ENCODE measurements at places on chromosomes 4 and X.
A peak's percentile ranks its signal among the peaks of the same experiment; 100 is the strongest.

GRCh38 chr4:120085705-120086104 lies 19.1 kb upstream of the MAD2L1 start:
- no peaks in the 10 kb centered on the region for H3K4me1 ChIP-seq
- no peak overlapping the region for H3K4me3 ChIP-seq
- no peak overlapping the region for H3K27ac ChIP-seq
- no peaks in the 10 kb centered on the region for H3K36me3 ChIP-seq

DNA sequence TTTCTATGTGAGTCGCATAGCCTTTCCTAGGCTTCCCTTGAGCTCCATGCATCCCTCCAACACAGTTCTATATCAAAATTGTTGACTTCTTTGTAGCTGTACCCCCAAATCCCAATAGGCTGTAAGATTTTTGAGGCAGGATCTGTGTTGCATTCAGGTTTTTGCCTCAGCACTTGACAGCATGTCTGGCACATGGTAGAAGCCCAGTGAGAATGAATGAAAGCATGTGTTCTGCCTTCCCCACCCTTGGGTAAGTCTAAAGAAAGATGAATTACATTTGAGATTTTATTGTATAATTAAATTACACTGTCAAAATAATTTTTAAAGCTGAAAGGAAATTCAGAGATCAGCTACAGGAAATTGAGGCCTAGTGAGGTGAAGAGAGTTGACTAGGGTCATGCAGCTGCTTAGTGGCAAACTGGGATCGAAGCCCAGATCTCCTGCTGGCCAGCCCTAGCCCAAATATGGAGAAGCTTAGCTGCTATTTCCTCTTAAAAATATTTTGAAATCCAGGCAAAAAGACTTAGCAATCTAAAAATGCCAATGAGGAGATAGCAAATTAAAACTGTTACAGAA lies 122.5 kb downstream of the SPATA18 start:
- no peaks in the 10 kb centered on the region for H3K36me3 ChIP-seq
- DNase-seq, result no peak
- peaks cover 8% of the 10 kb centered on the region for H3K4me1 ChIP-seq
- H3K27ac ChIP-seq, result no peak overlapping the region
- H3K27me3 ChIP-seq, result no peaks in the 10 kb centered on the region

GRCh38 chr4:141578451-141578850 lies 57.9 kb upstream of the IL15 start:
- no peaks in the 10 kb centered on the region for H3K27me3 ChIP-seq
- H3K4me1 ChIP-seq, result no peaks in the 10 kb centered on the region
- H3K4me3 ChIP-seq, result no peak overlapping the region

GRCh38 chrX:7614616-7615015 lies 228.4 kb upstream of the VCX start:
- DNase-seq, result no peak
- no peaks in the 10 kb centered on the region for H3K4me1 ChIP-seq
- no peaks in the 10 kb centered on the region for H3K27me3 ChIP-seq
- H3K27ac ChIP-seq, result no peak overlapping the region
- H3K36me3 ChIP-seq, result no peaks in the 10 kb centered on the region

- H3K27ac ChIP-seq, result no peak overlapping the region
- H3K4me3 ChIP-seq, result no peak overlapping the region
- H3K4me1 ChIP-seq, result peaks cover 4% of the 10 kb centered on the region
Measured at GRCh38 chr4:3502941-3503936, 29.0 kb downstream of the LRPAP1 start.

GRCh38 chrX:41471786-41472185 lies 24.6 kb downstream of the NYX start:
- H3K36me3 ChIP-seq, result no peaks in the 10 kb centered on the region
- DNase-seq, result no peak
- H3K27me3 ChIP-seq, result no peaks in the 10 kb centered on the region
- H3K27ac ChIP-seq, result no peak overlapping the region
- H3K4me1 ChIP-seq, result no peaks in the 10 kb centered on the region

DNA sequence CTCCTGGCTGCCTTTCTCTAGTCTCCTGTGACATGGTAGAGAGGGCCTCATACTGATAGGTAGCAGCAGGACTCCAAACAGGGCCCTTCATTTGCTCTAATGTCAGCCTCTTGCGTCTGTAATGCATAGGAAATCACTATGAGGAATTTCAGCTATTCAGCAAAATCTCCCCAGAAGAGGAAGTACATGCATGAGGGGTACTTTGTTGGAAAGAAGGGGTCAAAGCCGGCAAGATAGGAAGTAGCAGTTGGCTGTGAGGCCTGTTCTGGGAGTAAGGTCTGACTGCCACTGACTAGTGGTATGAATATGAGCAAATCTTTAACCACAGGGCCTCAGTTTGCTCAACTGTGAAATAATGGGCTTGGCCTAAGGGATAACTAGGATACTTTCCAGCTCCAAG lies 283.2 kb downstream of the ARHGAP10 start:
- no peaks in the 10 kb centered on the region for H3K27me3 ChIP-seq
- H3K36me3 ChIP-seq, result no peaks in the 10 kb centered on the region
- no peak overlapping the region for H3K4me3 ChIP-seq
- peaks cover 16% of the 10 kb centered on the region for H3K4me1 ChIP-seq

DNA sequence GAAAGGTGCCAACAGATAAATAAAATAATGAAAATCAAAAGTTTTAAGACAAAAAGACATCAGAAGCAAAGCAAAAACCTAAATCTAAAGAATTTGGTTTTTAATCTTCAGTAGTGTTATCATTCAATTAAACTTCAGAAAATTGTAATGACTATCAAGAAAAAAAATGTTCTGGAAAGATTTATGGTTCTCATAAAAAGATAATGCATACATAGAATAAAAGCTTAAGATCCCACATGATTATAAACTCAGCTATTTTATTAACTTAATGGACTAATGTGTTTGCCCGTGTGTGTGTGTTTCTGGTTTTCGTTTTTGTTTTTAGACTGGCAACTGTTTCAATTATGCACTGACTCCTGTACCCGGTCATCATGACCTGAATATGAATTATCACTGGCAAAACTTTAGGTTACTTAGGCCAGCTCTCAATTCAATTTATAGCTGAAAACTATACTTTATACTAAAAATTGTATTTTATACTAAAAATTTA lies 217.5 kb upstream of the DKK2 start:
- no peaks in the 10 kb centered on the region for H3K27me3 ChIP-seq
- H3K36me3 ChIP-seq, result no peaks in the 10 kb centered on the region
- H3K4me3 ChIP-seq, result no peak overlapping the region
- no peaks in the 10 kb centered on the region for H3K4me1 ChIP-seq
- no peak overlapping the region for H3K27ac ChIP-seq
- DNase-seq, result no peak

DNA sequence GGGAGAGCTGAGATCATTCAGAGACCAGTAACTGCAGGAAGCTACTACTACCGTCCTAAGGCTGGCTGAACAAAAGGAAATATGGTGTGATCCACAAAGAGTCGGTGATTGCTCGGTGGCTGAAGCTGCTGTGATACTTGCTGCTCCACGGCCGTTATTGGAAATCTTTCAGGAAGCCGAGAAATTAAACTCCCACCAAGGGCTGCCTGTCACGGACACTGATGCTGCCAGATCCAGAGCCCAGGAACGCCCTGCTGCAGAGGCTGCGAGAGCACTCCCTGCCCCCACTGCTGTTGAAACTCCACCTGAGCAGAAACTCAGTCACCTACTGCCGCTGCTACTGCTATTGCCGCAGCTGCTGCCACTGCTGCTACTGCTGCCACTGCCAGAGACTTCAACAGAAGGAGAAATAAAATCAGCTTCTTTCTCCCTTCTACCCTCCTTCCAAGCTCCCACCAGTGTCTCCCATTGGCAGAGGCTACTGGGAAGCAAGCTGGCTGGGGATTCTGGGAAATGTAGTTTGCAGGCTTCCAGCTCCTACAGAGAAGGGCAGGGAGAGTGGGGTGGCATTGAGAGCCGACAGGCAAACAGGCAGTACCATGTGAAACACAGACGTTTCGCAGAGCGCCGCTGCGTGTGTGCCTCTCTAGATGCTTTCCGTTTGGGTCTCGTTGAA lies 126.0 kb upstream of the ENPP6 start:
- peak overlapping the region; percentile 51 for H3K27ac ChIP-seq
- no peaks in the 10 kb centered on the region for H3K27me3 ChIP-seq
- H3K4me1 ChIP-seq, result peaks cover 42% of the 10 kb centered on the region
- H3K36me3 ChIP-seq, result no peaks in the 10 kb centered on the region
- peak overlapping the region; percentile 65 for H3K4me3 ChIP-seq

DNA sequence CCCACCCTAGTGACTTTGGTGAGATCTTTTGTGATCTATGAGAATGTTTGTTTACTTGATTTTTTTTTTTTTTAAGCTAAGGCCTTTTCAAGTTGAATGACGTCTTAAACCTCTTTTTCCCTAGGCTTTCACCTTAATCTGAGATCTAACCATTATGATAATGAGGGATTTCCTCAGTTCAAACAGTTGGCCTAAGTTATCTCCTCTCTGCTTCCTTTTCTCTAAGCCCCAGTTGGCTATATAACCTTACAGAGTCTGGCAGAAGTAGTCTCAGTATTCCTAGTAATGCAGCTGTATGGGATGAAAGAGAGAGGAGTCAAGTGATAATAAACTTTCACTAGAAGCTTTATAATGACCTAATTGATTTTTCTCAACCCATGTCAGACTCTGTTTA lies 99.0 kb downstream of the STIM2 start:
- H3K27ac ChIP-seq, result no peak overlapping the region
- no peak overlapping the region for H3K4me3 ChIP-seq
- H3K36me3 ChIP-seq, result peaks cover 5% of the 10 kb centered on the region
- no peak for DNase-seq

GRCh38 chr4:184273166-184274147 lies 55.8 kb upstream of the ENPP6 start:
- H3K4me3 ChIP-seq, result no peak overlapping the region
- no peaks in the 10 kb centered on the region for H3K27me3 ChIP-seq
- no peaks in the 10 kb centered on the region for H3K36me3 ChIP-seq
- peaks cover 3% of the 10 kb centered on the region for H3K4me1 ChIP-seq

DNA sequence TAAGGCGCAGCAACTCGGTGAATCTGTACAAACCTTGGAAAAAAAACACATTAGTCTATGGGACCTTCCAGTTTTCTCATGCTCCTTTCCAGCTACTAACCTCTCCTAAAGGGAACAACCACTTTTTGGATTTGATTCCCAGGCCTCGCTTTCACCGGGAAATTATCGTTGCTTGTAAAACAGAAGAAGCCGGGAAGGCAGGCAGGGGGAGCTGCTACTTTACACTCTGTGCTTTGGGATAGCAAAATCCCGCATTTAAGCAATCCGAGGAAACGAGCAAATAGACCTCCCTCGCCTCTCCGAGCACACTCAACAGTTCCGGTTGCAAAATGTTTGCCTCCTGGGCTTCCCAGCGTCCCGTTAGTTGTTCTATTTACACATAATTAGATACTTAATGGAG lies 1.2 kb downstream of the CD38 start:
- peak overlapping the region; percentile 56 for H3K4me3 ChIP-seq
- no peaks in the 10 kb centered on the region for H3K27me3 ChIP-seq
- DNase-seq, result peak; percentile 70

GRCh38 chr4:175702703-175703102 lies 109.4 kb downstream of the GPM6A start:
- no peak overlapping the region for H3K4me3 ChIP-seq
- no peaks in the 10 kb centered on the region for H3K27me3 ChIP-seq
- H3K4me1 ChIP-seq, result no peaks in the 10 kb centered on the region
- H3K27ac ChIP-seq, result no peak overlapping the region

GRCh38 chr4:102620697-102621497 lies 119.7 kb downstream of the NFKB1 start:
- no peak for DNase-seq
- no peak overlapping the region for H3K4me3 ChIP-seq
- peaks cover 15% of the 10 kb centered on the region for H3K36me3 ChIP-seq

DNA sequence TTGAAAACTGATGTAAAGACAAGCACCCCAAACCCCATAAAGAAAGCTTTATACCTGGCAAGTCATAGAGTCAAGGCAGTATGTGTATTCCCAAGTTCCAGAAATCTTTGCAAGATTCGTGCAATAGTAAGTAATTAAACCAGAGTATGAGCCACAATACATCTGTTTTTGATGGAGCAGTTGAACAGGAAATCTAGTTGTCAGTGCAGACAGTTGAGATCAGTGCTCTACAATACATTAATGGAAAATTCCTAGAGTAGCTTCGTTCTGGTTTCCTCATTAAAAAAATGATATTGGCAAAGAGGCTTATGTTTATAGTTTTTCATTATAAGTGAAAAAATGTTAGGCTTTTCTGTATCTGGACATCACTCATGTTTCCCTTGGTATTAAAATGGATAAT lies 575.3 kb downstream of the TRIML1 start:
- no peak for DNase-seq
- H3K4me3 ChIP-seq, result no peak overlapping the region
- no peaks in the 10 kb centered on the region for H3K27me3 ChIP-seq
- no peaks in the 10 kb centered on the region for H3K36me3 ChIP-seq

GRCh38 chrX:16188687-16189086 lies 21.4 kb downstream of the MAGEB17 start:
- no peaks in the 10 kb centered on the region for H3K36me3 ChIP-seq
- DNase-seq, result no peak
- H3K4me1 ChIP-seq, result no peaks in the 10 kb centered on the region

DNA sequence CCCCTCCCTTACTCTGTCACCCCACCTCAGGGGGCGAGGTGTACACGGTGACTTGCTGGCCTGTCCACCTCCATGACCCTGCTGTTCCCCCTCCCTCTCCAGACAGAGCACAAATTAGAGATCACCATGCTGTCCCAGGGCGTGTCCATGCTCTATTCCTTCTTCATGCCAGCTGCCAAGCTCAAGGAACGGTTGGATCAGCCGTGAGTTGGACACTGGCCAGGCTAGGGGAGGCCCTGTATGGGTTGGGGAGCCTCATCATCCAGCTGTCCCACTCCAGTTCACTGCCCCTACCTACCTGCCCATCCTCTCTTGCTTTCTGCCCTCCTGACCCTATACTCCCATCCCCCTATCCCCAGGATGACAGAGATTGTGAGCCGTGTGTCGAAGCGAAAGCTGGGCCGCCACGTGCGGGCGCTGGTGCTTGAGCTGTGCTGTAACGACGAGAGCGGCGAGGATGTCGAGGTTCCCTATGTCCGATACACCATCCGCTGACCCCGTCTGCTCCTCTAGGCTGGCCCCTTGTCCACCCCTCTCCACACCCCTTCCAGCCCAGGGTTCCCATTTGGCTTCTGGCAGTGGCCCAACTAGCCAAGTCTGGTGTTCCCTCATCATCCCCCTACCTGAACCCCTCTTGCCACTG lies 3.9 kb upstream of the CDK16 start:
- H3K27me3 ChIP-seq, result no peaks in the 10 kb centered on the region
- peaks cover 49% of the 10 kb centered on the region for H3K36me3 ChIP-seq
- no peak for DNase-seq
- no peaks in the 10 kb centered on the region for H3K4me1 ChIP-seq
- no peak overlapping the region for H3K27ac ChIP-seq

GRCh38 chr4:82362565-82362964 lies 11.2 kb downstream of the HNRNPD start:
- H3K27me3 ChIP-seq, result no peaks in the 10 kb centered on the region
- H3K4me1 ChIP-seq, result peaks cover 67% of the 10 kb centered on the region
- H3K36me3 ChIP-seq, result peaks cover 22% of the 10 kb centered on the region
- no peak overlapping the region for H3K4me3 ChIP-seq
- DNase-seq, result no peak
- H3K27ac ChIP-seq, result no peak overlapping the region

- H3K4me3 ChIP-seq, result no peak overlapping the region
- H3K4me1 ChIP-seq, result no peaks in the 10 kb centered on the region
- DNase-seq, result no peak
- no peak overlapping the region for H3K27ac ChIP-seq
Measured at GRCh38 chr4:38949411-38950051, 81.9 kb downstream of the FAM114A1 start.

Data from upper lobe of right lung (tissue), 1 donor.